ENCODE measurements at places on chromosomes 12 and 14.

GRCh38 chr14:92906823-92907222 lies 16.1 kb upstream of the CHGA start:
- DNase-seq: no peak

- DNase-seq: no peak
Measured at GRCh38 chr12:113416091-113416754, 6.0 kb upstream of the SDSL start.

GRCh38 chr12:70796989-70797388 lies 123.5 kb downstream of the PTPRR start:
- no peak for DNase-seq

DNA sequence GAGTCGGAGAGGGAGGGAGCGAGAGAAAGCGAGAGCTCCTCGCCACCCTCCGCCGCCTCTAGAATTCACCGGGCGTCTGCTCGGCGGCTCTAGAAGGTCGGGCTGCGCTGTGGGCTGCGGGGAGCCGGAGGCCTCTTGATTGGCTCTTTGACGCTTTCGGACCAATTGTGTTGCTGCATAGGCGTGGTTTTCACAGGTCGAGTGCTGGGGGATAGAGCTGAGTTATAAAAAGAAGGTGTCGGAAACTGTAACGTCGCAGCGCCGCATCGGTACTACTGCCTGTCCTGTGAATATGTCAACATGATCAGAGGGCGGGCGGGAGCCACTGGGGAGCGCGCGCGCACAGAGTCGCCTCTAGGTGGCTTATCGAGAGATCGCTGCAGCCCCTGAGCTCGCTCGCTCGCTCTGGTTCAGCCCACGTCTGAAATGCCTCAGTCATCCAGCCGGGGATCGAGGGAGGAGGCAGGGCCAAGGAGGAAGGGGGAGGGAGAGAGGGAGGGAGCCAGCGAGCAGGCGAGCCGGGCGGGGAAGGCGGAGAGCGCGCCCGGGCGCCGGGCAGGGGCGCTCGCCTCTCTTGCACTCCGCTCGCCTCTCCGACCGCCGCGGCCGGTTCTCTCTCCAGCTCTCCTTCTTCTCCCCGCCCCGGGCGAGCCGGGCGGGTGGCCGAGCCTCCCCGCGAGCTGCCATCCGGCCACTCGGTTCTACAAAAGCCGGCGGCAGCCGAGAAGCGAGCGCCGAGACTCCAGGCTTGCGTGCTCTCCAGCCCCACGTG lies at the start of gene TBX3:
Gene TBX3 (minus strand): TSS at position 78 of the 772 bp plus-strand sequence. CDS start 975 bp downstream, outside the sequence.
- peak; percentile 21 for DNase-seq

DNA sequence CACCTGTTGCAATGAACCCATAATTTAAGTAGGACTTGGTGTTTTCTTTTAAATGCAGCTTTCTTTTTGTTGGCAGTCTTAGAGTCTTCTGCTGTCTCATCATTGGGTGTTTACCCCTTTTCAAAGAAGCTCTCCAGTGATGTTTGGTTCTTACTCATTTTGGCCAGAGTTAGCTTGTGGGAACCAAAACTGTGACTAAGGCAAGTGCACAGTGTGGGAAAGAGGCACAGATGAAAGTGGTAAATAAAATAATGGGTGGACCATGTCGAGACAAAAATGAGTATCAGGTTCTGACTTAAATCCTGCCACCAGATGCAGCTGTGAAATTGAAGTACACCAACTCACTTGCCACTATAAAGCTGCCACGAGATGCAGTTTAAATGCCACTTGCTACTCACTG lies 615.4 kb upstream of the MIS18BP1 start:
- DNase-seq: no peak

DNA sequence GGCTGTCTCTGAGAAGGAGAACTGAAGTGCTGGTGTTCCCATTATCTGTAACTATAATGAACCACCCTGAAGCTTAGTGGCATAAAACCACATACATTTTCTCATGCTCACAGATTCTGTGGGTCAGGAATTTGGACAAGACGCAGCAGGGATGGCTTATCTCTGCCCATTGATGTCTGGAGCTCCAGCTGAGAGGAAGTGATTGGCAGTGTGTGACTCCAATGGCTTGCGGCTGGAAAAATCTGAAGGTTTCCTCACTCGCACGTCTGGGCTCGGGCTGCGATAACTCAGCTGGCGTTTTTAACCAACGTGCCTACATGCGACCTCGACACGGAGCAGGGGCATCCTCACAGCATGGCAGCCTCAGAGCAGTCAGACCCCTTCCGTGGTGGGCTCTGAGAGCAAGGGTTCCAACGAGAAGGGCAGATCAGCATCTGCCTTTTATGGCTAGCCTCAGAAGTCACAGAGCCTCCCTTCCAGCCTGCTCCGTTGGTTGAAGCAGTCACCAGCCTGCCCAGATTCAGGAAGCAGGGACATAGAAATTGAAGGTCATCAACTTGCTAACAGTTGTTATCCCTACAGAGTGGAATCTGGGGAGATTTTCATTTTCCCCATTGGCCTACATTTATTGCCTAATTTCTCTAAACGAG lies 143.3 kb upstream of the BCL2L14 start:
- DNase-seq: no peak

GRCh38 chr12:106308611-106309010 lies 6.1 kb downstream of the TCP11L2 start:
- no peak for DNase-seq

DNA sequence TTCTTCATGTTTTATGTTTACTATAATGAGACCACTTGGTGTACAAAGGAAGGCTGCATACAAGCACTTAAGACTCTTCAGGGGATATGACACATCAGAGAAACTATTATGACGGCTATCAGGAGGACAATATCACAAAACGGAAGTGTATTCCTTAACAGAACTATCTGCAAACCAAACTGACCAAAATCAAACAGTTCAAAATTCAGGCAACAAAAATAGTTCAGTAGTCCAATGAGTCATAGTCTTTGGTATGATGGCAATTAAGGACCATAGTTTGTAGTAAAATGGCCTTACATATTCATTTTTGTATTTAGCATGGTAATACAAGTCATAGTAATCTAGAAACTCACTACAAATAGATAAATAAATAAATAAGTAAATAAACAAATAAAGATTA lies 1638.7 kb upstream of the SEL1L start:
- DNase-seq: no peak

DNA sequence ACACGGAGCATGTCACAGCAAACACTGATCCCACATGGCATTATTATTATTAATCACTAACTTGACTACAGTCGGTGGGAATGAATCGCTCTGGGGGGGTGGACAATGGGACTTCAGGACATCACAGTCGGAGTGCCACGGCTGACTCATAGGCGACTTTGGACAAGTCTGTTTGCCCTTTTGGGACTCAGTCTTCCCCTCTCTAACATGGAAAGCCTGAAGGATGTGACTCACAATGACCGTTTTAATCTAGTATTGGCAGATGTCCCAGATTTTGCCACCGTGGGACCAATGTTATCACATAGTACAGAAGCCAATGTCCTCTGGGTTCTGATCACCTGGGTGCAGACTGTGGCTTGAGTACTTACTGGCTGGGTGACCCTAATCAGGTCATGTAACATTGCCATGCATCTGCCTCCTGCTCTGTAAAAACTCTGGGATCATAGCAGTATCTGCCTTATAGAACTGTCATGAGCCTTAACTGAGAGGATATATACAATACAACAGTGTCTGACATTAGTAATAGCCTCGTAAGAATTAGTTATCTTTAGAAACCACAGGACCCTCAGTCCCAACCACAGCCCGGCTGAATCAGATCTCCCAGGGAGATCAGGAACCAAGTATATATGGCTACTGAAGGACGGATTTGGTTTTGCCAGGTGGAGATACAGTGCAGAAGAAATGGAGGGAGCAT lies 362.6 kb downstream of the BCL11B start:
- DNase-seq: no peak

GRCh38 chr14:35992816-35993683 lies 166.9 kb downstream of the BRMS1L start:
- no peak for DNase-seq

DNA sequence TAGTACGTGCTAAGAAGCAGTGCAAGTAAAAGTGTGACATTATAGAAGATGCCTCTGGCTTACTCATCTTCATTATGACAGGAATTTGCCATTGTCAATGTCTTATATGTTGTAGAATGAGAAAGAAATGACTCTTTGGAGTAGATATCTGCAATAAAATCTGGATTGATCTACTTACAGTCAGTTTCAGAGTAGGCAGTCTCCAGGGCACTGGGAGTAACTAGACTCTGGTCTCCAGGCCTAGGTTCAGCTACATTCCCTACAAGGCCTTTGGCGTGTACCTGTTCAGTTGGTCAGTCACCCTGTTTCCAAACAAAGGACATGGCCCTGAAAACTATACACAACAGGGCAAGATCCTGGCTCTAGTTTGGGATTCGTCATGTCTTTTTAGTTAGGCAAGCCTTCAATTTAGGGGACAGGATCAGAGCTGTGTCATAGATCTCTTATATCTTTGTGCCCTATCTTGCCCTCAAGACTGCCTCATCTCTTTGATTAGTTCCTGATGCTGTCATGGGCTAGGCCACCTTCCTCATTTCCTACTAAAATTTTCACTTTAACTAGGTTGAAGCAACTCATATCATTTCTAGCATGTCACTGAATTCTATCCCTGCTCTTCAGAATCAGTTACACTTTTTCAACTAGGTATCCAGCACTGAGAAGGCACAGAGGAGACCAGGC lies 410.0 kb downstream of the RAD51B start:
- DNase-seq: no peak

DNA sequence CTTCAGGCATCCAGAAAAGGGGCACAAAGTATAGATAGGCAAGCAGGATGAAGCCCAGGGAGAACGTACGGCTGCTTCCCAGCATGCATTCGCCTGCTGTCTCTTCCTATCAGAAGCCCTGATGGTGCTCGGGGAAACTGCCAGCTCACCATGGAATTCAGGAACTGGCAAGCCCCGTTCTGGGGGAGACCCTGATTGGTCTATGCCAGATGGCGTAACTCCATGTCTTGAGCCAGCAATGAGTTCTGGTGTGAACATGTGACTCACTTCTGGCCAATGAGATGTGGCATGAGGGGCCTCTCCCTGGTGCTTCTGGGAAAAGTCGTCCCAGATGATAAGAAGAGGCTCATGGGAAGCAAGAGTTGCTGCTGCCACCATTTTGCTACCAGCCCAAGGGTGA lies 270.8 kb downstream of the BCL11B start:
- DNase-seq: no peak

DNA sequence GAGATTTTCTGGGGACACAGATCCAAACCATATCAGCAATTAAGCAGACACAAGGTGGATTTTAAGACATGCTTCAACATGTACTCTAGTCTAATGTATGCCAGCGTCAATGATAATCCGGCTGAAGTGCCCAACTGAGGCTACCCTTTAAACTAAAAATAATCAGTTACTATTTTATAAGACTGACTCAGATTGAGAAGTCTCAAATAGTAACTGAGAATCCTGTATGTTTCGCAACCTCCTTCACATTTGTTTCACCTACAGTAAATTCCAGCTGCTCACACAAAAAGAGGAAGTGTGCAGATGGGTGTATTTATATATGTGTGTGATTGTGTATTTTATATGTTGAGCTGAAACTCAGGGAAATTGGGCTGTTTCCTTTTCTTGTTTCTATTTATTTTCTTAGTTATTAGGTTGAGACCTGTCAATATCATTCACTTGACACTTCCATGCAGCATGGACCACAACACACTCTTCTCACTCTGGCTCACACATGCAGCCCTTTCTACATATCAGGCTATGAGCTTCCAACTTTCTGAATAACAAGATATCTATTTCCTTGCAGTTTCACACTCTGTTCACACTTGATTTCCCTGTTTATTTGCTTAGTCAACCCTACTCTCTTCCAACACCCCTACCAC lies 1224.9 kb upstream of the TMEM132C start:
- no peak for DNase-seq

DNA sequence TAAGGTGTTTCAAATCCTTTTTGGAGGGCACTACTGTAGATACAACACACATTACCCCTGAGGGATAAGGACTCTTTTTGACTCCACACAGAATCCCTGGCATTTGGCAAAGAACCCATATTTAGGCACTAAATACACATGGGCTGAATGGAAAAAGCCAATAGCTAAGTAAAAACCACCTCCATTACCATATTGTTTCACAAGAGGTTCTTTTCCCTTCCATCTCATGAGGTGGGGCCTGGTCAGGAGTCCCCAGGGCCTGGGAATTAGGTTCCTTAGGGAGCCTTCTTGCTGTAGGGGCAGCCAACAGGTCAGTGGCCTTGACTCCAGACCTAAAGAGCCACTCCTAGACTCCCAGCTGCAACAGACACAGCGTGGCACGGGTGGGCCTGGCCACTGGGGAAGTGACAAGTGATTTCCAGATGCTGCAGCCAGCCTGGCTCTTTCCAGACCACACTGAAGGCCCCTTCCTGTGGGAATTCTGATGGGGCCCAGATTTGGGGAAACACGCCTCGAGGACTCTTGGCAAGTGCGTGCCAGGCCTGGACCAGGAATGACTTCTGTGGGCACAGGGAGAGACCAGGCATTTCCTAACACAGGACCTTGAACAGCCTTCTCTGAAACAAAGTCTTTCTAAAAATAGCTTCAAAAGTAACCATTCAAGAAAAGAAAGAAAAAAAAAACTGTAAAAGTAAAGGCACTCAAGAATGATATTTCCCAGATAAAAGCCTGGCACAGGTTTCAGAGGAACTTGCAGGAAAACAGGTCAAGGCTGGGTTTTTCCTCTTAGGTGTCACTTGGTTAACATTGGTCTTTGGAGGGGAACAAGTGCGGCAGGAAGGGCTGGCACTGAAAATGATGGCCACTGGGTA lies 18.1 kb downstream of the SSH1 start:
- DNase-seq: no peak

DNA sequence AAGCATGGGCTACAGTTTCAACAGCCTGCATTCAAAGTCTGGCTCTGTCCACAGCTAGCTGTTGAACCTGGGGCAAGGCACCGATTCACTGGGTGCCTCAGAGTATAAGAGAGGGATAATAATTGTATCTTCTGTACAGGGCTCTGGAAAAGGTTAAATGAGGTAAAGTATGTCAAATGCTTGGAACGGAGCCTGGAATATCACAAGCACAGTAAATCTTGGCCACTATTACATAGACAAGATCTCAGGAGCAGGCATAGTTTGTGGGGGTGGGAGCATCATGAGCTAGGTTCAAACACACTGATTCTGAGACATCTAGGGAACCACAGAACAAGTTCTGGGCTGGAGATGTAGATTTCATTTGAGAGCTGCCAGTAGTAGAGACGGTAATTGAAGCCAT lies 203.7 kb upstream of the NUDT4 start:
- DNase-seq: no peak

DNA sequence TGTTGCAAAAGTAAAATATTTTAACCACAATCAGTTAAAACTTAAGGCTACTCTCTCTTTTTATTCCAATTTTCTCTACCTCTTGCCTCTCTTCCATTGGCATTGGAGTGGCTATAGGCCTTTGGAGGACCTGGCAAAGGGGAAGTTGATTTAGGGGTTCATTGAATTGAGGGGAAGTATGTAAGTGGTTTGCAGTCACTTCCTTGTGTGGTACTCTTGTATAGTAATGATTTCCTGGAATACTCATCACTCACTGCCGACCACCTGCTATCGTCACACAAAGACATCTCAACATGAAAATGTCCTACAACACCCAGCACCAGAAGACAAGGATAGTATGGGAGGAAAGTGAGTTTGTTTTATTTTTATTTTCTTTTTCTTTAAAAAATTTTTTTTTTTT lies 45.7 kb upstream of the CPM start:
- no peak for DNase-seq

GRCh38 chr12:63928305-63928704 lies 83.8 kb downstream of the SRGAP1 start:
- DNase-seq: no peak

- DNase-seq: no peak
Measured at GRCh38 chr12:125189015-125189414, 123.8 kb downstream of the AACS start.

Measured in esophagus squamous epithelium (tissue), 5 donors.